ENCODE measurements at places on chromosomes 7 and 10.

DNA sequence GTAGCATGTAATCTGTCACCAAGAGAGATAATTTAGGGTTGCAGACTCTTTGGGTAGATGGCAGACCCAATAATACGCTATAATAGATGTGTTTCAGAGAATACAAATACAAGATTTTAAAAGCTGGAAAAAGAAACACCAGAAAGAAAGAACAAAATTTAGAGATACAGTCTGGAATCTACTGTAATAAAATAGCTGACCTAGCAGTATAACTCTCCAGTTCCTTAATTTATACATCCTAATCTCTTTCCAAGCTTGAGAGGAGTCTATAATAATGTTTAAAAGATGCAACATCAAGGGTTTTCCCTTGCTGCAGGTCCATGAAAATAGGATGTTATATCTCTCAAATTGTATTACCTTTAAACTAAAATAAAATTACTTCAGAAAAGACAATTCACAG, 27.2 kb upstream of the GPR22 start:
- DNase-seq = no peak

DNA sequence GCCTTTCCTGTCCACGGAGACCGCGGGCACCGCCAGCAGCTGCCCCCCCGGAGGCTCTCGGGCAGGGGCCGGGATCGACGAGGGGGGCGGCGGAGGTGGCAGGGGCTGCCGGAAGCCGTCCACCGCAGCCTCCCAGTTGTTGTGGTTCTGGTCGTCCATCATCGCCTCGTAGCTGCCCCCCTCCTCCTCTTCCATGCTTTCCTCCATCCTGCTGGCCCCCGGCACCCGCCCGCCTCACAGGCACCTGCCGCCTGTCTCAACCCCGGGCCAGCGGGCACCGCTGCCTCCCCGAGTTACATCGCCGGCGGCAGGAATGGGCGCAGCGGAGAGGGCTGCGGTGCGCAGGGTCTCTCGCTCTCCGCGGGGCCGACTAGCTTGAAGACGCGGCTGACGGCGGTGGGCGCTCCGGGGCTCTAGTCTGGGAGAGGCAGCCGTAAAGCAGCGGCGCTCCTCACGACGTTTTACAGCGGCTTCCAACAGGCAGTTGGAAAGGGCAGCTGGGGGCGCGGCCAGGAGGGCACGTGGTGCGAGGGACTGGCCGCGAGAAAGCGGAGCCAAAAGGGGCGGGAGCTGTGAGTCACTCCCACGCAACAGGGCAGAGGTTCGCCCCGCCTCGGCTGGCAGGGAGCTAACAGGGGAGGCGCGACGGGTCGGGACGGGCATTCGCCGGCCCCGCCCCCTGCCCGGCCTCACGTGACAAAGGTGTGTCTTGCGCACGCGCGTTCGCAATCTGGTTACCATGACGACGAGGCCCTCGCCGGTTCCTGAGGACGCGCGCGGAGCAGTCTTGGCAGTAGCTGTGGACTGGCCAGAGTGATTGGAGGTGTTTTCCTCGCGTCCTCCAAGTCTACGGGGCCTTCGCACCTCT, at the start of gene CACUL1:
CACUL1 (minus strand) TSS at position 415 of the 868 bp plus-strand sequence; CDS start at position 207, 208 bp downstream.
- DNase-seq = peak; percentile 100

GRCh38 chr10:20632696-20633095, 264.4 kb downstream of the NEBL start:
- no peak for DNase-seq

DNA sequence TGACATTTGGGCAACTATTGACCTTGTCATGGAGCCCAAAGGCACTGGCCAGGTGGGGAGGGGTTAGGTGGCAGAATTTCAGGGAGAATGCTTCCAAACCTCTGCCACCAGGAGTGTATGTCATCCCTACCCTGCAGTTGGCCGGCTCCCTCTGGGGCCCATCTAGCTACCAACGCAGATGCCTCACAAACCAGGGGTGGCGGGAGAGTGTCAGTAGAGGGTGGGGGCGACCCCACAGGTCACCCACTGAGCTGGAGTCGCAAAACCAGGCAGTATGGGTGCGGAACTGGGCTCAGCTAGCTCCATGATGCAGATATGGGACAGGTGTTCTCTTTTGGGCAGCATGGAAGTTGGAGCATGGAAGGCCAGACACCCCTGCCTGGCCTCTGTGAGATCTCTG, 51.4 kb downstream of the FAM241B start:
- DNase-seq = no peak

DNA sequence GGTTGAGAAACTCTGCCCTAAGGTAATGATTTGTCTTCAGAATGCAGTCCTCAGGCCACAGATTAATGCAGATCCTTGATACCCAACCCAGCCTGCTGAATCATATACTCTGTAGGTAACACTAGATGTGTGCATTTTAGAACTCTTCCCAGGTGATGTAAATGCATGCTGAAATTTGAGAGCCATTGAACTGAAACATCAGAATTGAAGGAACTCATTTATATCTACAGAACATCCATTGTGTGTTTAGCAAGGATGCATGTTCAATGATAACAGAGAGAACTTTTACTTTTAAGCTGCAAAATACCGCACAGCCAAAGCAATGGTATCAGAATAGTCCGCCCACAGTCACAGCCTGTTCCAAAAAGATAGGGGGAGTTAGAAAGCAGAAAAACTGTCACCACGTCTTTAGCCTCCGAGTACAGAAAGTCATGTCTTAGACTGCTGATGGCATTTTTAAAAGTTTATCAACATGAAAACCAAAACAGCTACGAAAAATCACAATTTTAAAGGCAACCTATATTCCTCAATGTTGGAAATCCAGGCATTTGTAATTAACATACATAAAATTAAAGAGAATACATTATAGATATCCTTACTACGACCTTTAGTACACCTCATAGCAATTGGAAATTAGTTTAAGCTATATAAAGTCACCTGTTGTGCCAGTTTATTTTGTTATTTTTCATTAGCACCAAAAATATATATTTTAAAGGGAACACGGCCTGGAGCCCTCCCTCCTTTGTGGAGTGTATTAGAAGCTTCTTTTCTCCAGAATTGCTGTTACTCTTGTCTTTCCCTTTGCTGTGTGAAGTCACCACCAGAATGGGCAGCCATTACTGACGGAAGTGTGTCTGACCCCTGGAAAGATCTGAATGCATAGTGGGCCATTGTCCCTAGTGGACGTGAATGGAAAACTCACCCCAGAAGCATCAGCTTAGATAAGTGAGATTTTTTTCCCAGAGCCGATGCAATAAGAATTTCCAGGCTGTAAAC, 65.8 kb upstream of the PRKAR2B start:
- DNase-seq = no peak

- DNase-seq = no peak
Measured at GRCh38 chr10:86287110-86287793, 79.3 kb downstream of the GRID1 start.

- no peak for DNase-seq
Measured at GRCh38 chr10:33229252-33229948, 105.1 kb downstream of the NRP1 start.

- DNase-seq = no peak
Measured at GRCh38 chr7:112575864-112576263, 95.1 kb downstream of the LSMEM1 start.

GRCh38 chr7:289209-289755, 688 bp upstream of the FOXL3 start:
- DNase-seq = no peak

- no peak for DNase-seq
Measured at GRCh38 chr7:27163288-27164044, 1.9 kb downstream of the HOXA9 start.

DNA sequence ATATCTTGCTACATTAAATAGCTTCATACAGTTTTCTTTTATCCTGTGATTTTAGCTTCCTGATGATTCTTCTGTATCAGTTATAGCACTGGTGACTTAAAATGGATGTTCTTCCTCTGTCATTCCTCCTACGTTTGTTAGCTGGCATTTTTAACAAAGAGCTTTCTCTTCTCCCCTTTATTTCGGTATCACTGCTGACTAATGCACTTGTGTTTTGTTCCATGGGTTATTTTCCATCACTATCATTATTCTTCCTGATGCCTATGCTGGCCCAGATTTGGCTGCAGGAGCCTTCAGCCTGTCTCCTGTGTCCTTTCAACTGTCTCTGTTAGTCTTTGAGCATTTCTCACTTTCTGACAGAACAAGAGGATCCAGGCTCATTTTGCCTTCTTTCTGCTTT, 13.1 kb downstream of the BMS1 start:
- DNase-seq = no peak

DNA sequence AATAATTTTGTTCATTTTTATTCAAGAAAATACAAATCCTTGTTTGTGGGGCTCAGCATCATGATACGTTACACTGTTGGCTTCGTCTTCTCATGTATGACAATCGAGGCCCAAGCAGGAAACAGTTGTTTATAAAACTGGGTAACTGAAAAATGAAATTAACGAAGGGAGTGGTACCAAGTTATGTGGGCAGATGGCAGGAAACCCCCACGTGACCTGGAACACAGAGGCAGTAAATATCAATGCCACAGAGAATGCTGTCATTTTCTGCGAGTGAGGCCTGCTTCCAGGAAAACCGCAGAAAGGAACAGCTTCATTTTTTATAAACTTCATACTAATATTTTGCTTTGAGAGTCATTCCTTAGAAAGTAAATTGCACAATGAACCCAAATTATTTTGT, 201.0 kb upstream of the ADARB2 start:
- peak; percentile 30 for DNase-seq

- no peak for DNase-seq
Measured at GRCh38 chr10:30046476-30046875, 12.9 kb downstream of the JCAD start.

GRCh38 chr10:71572962-71573361, 146.6 kb downstream of the C10orf105 start:
- DNase-seq = no peak

- DNase-seq = no peak
Measured at GRCh38 chr7:151310578-151310977, 31.0 kb upstream of the NUB1 start.

- no peak for DNase-seq
Measured at GRCh38 chr7:114879554-114879953, 42.3 kb upstream of the MDFIC start.

GRCh38 chr7:45112648-45113047, 1.2 kb upstream of the TBRG4 start:
- no peak for DNase-seq

- DNase-seq = no peak
Measured at GRCh38 chr10:88389456-88389855, 193.7 kb downstream of the RNLS start.

Measured in activated T-cell treated with anti-CD3 and anti-CD28 coated beads, Interleukin-2, amount 50 U/mL, for 72 hours (primary cell).